Testis (tissue), 5 donors: ENCODE measurements at places on chromosomes 6 and 20.
A peak's percentile ranks its signal among the peaks of the same experiment; 100 is the strongest.

GRCh38 chr6:13479971-13480434, 7.4 kb downstream of the GFOD1 start:
- DNase-seq: no peak

DNA sequence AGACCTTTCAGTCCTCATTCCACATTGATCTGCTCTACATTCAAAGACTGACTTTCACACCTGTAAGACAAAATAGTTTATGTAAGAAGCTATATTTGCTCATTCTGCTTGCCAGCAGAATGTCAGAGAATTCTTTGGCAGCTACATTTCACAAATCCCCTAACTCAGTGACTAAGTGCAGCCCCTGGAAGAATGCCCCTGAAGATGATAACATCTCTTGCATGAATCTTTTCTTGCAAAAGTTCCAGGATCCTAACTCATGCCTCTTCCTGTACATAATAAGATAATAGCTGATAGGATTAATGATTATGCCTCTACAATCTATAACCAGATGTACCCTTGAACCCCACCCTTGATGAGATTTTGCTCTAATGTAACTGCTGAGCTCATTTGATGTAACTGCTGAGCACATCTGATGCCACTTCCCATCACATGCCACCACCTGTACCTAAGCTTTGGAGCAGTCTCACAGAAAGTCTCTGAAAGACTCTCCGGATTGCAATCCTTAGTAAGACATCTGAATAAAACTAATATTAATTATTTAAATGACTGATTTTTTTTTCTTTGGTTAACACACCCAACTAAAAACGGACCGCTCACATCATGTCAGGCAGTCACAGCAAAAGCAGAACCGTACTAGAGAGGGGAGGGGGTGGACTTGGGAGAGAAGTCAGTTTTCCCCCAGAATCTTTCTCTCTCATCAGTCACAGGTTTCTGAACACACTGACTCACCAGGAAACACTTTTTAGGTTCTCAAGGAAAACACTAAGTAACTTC, 684 bp upstream of the DNAH8 start:
- no peak for DNase-seq

- no peak for DNase-seq
These were observed 127.9 kb upstream of the MLIP start for GRCh38 chr6:53983301-53983700.

DNA sequence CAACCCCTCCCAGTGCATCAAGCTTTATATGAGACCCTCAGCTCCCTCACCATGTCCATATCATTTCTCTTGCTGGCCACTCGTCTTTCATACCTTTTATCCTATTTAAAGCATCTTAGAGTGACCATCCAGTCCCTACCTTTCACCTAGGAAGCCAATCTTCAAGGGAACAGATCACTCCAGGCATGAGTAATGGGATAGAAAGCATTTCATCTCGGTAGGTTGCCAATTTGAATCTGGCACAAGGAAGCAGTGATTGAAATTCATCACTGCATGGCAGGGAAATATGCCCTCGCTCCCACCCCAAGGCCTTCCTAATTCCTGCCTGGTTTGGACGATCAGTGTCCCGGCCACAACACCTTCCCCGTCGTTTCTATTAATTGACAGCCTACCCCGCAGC, 150.4 kb downstream of the CFAP61 start:
- no peak for DNase-seq

GRCh38 chr6:90233994-90234393, 62.6 kb downstream of the BACH2 start:
- no peak for DNase-seq

DNA sequence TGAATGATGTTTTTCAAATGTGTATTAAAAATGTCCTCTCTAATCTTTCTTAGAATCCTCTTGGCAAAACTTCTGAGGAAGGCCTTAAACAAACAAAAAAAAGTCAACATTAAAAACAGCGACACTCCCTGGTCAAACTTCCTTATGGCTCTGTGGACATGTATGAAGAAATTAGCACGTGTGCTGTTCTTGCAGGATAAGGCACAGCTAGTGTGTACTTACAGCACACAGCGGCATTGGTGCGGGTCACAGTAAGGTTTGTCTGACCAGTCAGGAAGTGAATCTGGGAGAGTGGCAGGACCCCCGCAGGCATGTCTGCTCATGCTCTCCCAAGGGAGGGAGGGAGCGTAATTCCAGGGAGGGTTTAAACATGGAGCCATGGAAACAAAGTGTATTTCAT, 38.8 kb downstream of the SLC22A1 start:
- no peak for DNase-seq

- no peak for DNase-seq
These were observed 91.1 kb downstream of the MRPL14 start for GRCh38 chr6:44036196-44036595.

DNA sequence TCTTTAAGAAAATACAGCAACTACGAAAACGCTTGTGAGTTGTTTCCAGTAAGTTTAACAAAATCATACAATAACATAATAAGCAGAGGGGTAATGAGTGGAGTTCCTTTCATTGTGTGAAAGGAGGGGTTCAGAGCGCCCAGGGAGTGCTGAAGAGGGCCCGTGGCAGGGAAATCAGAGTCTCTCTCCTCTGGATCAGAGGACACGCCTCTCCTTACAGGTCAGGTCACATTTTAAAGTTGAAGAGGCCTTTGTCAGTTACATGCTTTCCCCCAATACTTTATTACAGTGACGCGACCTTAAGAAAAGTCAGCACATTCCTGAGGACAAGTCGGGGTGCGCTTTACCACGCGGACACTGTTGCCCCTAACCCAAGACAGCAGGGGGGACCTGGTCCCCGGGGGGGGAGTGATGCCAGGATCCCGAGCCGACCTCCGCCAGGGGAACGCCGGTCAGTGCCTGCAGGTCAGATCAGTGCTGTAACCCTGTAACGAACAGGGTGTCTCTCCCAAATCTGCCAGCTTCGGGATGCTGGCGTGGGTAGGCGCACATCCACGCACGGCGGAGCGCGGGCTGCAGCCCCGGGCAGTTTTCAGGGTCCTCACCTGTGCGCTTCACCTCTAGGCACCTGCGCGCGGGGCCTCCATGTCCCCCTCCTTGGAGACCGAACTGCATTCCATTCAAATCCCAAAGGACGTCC, 848 bp downstream of the DACT2 start:
- DNase-seq: no peak

DNA sequence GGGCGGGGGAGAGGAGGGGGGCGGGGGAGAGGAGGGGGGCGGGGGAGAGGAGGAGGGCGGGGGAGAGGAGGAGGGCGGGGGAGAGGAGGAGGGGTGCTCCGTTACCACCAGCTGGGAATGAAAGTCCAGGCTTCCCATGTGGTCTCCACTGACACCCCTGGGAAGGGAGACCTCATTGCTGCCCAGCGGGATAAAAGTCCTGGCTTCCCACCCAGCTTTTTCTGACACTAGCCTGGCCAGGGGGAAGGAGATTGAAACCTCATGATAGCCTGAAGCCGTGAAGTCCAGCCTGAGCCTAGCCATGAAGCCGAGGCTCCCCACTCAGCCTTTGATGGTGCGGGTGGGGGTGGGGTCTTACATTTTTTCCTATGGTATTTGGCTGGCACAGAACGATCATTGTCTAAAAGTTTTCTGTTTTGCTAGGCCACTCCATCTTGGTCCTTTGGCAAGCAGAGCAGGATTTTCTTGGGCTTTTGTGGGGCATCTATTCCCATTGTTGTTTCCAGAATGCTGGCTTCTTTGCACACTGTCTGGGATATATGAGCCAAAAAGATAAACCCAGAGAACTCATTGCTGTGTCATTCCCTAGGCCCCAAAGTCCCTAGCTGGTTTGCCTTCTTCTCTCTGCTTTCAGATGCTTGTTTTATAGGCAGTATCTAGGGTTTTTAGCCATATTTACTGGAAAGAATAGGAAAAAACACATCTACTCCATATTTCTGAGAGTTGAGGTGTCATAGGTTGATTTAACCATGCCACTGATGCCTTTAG, 67.9 kb upstream of the RNF24 start:
- no peak for DNase-seq

DNA sequence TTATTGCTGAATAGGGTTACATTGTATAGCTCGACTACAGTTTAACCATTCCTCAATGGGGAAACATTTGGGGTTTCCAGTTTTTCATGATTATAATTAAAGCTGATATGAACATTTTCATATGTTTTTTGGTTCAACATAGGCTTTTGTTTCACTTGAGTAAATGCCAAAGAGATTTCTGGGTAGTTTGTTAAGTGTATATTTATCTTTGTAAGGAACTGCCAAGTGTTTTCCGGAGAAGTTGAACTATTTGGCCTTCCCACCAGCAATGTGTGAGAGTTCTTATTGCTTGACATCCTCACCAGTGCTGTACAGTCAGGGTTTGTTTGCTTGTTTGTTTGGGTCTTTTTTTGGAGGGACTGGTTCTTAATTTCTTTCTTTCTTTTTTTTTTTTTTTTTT, 83.7 kb upstream of the RALY start:
- no peak for DNase-seq

DNA sequence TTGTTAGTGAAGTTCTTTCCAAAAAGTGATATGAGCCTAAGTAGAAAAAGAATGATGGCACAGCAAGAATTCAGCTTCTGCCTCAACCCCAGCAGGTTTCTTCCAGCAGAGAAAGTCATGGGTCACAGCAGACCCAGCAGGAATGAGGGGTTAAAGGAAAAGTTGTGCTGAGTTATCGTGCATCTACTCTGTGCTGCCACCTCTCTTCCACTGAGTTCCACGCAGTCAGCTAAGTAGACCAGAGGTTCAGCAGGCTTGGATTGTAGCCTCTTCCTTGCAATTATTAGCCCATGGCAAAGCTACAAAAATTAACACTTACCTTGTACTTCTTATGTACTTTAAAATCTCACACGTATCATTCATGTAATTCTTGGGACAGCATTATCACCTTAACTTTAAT, 510.8 kb downstream of the PTPRT start:
- DNase-seq: no peak

DNA sequence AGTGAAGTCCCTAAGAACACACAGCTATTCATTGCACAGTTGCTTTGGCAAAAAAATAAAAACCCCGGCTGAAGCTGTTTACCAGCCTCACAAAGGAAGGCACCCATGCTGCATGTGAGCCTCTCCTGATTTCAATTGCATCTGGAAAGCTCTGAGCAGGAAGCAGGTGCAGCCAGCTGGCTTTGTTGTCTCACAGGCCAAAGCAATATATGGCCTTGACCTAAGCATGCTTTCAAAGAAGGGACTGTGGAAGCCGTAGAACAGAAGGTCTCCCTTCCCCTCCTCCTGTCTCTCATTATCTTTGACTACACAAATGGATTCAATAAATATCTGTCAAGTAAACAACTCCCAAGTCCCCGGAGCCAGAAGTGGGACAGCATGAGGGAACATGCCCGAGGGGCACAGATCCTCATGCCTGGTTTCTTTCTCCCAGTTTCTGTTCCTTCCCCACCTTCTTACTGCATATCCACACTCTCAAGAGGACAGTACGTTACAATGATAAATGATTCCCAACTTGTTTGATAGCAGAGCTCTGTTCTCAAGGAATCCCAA, 57.2 kb upstream of the PCSK2 start:
- peak; percentile 59 for DNase-seq

DNA sequence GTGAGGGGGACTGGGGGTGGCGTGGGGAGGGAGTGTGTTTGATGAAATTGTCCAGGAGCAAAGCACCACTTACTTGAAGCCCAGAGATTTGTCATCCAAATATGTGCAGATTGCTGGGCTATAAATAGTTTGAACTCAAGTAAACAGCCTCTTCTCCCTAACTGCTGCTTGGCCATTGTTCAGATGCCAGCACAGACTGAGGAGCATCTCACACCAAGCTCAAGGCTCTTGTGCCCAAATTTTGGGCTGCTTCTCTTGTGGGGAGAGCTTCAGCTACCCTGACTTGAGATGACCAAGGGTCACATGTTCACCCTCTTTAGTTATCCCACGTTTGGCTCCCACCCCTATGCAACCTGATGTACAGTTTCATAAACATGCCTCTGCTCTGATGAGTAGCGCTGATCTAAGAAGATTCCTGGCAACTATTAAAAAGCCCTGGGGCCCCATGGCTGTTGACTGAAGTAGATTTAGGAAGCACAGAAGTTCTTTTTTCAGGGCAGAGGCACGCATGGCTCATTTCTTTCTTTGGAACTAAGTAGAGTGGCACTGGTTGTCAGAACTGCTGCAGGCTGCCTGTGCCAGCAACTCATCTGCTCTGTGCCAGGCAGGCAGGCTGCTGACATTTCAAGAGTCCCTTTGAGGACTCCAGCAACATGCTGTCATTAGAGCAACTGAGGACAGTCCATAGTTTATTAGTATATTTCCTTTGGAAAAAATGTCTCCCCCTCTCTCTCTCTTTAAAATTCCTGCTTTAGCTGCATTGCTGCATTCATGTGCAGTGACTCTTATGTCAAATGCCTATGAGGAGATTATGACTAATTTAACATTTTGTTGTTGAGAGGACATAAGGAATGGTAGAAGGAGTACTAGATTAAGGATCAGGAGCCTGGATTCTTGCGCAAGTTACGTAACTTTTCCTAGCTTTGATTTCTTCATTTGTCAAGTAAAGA, 9.6 kb upstream of the PKIG start:
- peak; percentile 33 for DNase-seq

DNA sequence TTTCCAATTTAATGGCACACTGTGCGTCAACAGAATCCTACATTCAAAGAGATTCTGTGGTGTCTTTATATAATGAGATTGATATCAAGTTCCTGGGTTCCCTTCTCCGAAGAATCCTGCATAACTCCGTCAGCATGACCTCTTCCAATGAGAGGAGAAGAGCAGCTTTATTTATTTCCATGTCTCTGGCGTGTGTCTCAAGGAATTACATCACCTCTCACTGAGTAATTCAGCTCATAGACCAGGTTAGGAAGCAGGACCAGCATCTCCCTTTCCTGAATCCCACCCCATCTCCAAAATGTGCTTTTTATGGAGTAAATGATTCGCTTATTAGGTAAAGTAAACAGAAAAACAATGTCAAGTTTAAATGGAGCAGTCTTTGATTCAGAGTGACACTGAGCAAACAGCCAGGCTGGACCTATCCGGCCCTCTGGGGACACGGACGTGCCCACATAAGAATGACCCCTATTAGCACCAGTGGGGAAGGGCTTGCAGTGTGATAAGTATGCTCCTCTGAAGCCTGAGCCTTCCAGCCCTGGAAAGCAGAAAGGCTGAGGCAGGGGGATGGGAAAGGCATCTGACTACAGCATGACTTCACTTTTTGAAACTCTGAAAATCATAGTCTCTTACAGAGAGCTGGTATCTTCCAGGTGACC, 165.2 kb downstream of the CLIC5 start:
- DNase-seq: no peak
